Activated CD4-positive, alpha-beta T cell treated with anti-CD3 and anti-CD28 coated beads, Interleukin-2, amount 10 ng/mL, durations not matched to agents 24 days and 14 days (primary cell): ENCODE measurements at places on chromosomes 2 and 18. TPM values are rescaled to one million over a fixed set of nuclear protein-coding genes. Genes with fewer than 3 reads are reported as not detected.

DNA sequence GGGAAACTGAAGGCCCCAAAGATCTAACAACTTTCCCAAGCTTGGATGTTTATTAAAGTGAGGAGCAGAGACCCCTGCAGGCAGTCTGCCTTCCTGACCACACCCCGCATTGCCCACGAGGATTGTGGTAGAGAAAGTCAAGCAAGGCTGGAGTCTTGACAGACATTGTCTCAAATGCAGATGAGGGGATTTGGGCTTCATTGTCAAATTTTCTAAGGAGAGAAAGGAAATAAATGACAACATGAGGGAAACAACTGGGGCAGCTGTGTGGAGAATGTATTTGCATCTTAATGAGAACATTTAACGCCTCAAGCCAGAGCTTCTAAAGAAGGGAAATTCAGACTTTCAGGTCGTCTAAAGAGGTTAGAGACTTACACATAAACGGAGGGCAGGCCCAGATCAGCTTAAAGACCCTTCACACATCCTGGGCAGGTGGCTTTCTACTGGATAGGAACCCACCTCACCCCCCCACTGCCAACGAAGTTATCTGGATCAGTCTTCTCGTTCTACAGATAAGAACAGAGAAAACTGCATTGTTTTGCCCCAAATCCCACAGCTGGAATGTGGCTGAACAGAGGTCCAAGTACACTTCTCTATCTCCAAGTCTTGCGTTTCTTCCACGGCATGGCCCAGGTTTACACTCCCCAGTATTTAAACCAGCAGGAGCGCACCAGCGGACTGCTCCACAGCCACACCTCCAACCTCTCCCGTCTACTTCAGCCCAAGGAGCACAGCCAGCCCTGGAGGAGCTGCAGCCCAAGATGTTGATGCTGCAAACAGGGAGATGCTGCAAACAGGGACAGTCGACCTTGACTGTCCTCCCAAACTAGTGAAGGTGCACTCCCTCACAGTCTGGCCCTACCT is 16.2 kb upstream of the SCG2 start:
- no peak overlapping the region for H3K4me3 ChIP-seq
- H3K27me3 ChIP-seq = peaks cover 28% of the 10 kb centered on the region
- no peaks in the 10 kb centered on the region for H3K36me3 ChIP-seq
- no peaks in the 10 kb centered on the region for H3K4me1 ChIP-seq
- no peak overlapping the region for H3K27ac ChIP-seq

- H3K27me3 ChIP-seq = peaks cover 56% of the 10 kb centered on the region
- peaks cover 6% of the 10 kb centered on the region for H3K36me3 ChIP-seq
- no peak overlapping the region for H3K4me3 ChIP-seq
- peaks cover 13% of the 10 kb centered on the region for H3K4me1 ChIP-seq
- no peak for DNase-seq
These were observed 5.1 kb downstream of the NEUROD1 start for GRCh38 chr2:181675254-181675653.

DNA sequence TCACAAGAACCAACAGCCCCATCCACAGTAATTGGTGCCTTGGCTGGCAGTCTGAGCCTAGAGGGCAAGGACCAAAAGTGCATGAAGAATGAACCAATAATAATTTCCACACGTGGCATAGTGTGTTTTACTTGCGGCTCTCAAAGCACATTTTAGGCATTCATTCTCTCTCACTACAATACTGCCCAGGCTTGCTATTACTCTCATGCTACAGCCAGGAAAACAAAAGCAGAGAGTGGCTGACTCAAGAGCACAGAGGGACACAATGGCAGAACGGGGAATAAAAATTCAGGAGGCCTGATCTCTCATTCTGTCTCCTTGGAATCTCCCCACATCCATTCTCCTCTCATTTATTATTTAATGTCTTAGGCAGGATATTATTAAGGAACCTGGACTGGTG is 57.0 kb upstream of the NOL4 start:
- DNase-seq = no peak
- no peaks in the 10 kb centered on the region for H3K27me3 ChIP-seq
- no peak overlapping the region for H3K4me3 ChIP-seq
- H3K27ac ChIP-seq = no peak overlapping the region
- no peaks in the 10 kb centered on the region for H3K36me3 ChIP-seq

DNA sequence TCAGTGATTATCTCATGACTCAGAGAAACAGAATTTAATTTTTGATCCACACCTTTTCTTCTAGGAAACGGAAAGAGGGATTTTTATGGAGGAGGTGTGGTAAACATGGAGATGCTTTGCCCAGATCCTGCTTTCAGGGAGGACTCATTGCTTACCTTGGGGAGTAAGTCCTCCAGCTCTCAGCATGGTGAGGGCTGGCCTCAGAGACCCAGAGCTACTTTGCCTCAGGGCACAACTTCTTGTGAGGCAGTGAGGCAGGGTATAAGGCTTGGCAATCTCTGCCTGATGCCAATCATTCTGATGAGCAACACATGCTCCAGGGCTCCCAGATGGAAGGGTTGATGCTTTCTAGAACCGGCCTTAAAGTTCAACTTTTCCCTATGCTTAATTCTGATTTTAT is 189.9 kb upstream of the DCC start:
- no peaks in the 10 kb centered on the region for H3K36me3 ChIP-seq
- no peaks in the 10 kb centered on the region for H3K4me1 ChIP-seq
- no peak overlapping the region for H3K4me3 ChIP-seq
- no peak overlapping the region for H3K27ac ChIP-seq
- no peaks in the 10 kb centered on the region for H3K27me3 ChIP-seq

- H3K36me3 ChIP-seq = peaks cover 55% of the 10 kb centered on the region
- no peak for DNase-seq
- H3K4me1 ChIP-seq = peaks cover 36% of the 10 kb centered on the region
- no peaks in the 10 kb centered on the region for H3K27me3 ChIP-seq
- peak overlapping the region; percentile 31 for H3K27ac ChIP-seq
- H3K4me3 ChIP-seq = no peak overlapping the region
These were observed 56.9 kb upstream of the WIPF1 start for GRCh38 chr2:174654419-174654941.

GRCh38 chr2:157751462-157752058 is 122.9 kb upstream of the ACVR1C start:
- H3K4me1 ChIP-seq = peaks cover 30% of the 10 kb centered on the region
- peaks cover 76% of the 10 kb centered on the region for H3K36me3 ChIP-seq
- no peaks in the 10 kb centered on the region for H3K27me3 ChIP-seq
- peak overlapping the region; percentile 21 for H3K27ac ChIP-seq
- no peak for DNase-seq
- no peak overlapping the region for H3K4me3 ChIP-seq

GRCh38 chr2:70357684-70358071 is 55.8 kb upstream of the FAM136A start:
- H3K27me3 ChIP-seq = peaks cover 27% of the 10 kb centered on the region
- no peak overlapping the region for H3K4me3 ChIP-seq
- no peaks in the 10 kb centered on the region for H3K4me1 ChIP-seq
- DNase-seq = no peak
- H3K36me3 ChIP-seq = no peaks in the 10 kb centered on the region
- no peak overlapping the region for H3K27ac ChIP-seq

DNA sequence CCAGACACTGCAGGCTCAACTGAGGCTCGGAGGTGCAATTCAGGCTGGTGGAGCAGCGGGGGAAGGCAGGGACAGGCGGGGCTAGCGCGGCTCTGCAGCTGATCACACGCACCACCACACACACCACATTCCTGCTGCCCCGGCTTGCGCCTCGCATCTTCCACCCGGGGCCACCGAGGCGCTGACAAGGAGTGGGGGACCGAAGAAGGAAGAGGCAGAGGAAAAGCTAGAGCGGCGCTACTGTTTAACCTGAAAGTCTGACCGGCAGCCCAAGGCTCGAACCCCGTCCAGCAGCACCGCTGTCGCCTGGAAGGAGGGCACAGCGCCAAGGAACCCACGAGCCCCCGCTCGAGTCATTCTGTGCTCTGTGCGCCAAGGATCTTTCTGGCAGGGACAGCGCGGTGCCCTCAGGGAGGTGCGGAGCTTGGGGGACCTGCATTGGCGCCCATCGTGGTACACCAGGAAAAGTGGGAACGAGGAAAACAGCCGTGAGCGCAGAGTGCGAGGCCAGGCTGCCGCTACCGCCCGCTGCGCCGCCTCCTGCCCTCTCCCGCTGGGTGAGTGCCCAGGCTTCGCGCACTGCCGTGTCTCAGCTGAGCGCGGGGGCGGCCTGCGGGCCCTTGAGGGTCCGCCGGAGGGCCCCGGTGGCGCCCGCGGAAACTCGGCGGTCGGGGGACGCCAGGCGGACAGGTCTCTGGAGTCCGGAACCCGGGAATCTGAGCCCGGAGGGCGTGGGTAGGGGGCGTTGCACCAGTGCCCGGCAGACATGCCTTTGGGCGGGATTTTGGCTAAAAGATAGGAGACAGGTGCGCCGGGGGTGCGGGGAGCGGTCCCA is 860 bp upstream of the KCNJ3 start:
- no peak for DNase-seq
- H3K4me3 ChIP-seq = no peak overlapping the region
- no peak overlapping the region for H3K27ac ChIP-seq
- H3K36me3 ChIP-seq = no peaks in the 10 kb centered on the region
- H3K4me1 ChIP-seq = no peaks in the 10 kb centered on the region

DNA sequence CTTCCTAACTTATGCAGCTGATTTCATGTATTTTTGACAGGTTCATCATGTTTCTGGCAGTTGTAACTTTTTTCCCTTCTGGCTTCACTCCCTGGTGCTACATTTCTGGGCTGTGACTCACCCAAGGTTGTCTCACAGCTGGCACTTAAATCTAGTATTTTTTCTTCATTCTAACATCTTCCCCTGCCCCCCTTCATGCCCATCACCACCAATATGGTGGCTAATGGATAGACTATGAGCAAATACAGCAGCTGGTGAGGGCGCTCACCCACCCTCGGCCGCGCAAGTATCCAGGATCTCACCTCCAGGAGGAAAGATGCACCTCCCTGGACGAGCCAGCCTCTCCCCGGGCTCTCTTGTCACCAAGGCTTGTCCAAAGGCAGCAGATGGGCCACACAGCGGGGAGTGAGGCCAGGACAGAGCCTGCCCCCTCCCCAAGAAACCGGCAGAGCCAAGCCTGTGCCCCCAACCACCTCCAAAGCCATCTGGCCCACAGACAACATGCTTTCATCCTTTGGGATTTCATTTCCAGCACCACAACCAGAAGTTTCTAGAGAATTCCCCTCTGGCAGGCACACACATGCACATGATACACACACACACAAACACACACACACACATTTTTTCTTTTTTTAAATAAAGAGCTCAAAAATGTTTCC is 39.1 kb downstream of the ATOH8 start:
- H3K27ac ChIP-seq = no peak overlapping the region
- DNase-seq = no peak
- peaks cover 16% of the 10 kb centered on the region for H3K27me3 ChIP-seq
- no peak overlapping the region for H3K4me3 ChIP-seq

GRCh38 chr18:10261344-10262276 is 192.8 kb upstream of the APCDD1 start:
- peaks cover 2% of the 10 kb centered on the region for H3K27me3 ChIP-seq
- H3K27ac ChIP-seq = no peak overlapping the region
- H3K4me1 ChIP-seq = no peaks in the 10 kb centered on the region

The TTC21B gene
- total RNA-seq = 21.4 and 22.7 TPM in 2 replicates

The ATL2 gene
- 58.1 and 67.3 TPM in 2 replicates for total RNA-seq

The ZBTB7C gene
- 0.56 and 0.64 TPM in 2 replicates for total RNA-seq

The ITPRIPL1 gene
- 51.4 and 53.9 TPM in 2 replicates for total RNA-seq

The CNOT9 gene
- 131 and 134 TPM in 2 replicates for total RNA-seq

The POTEI gene
- not detected in 2 replicates for total RNA-seq

The LYG2 gene
- total RNA-seq = not detected in 2 replicates
